Anterior cingulate cortex (tissue), 58 donors: ENCODE measurements at places on chromosomes 3 and 15.

- DNase-seq = no peak
Measured at GRCh38 chr15:88627463-88627862, 6.3 kb downstream of the AEN start.

- DNase-seq = no peak
Measured at GRCh38 chr3:181757694-181758306, 46.1 kb downstream of the SOX2 start.

GRCh38 chr3:178768072-178768864 lies 232.0 kb downstream of the KCNMB2 start:
- DNase-seq = no peak

GRCh38 chr15:63476229-63476632 lies 28.2 kb upstream of the USP3 start:
- no peak for DNase-seq

GRCh38 chr15:96042734-96043224 lies 287.7 kb upstream of the NR2F2 start:
- DNase-seq = no peak
